NCI-H2107 (cell line): ENCODE measurements at places on chromosomes 11 and 22.

DNA sequence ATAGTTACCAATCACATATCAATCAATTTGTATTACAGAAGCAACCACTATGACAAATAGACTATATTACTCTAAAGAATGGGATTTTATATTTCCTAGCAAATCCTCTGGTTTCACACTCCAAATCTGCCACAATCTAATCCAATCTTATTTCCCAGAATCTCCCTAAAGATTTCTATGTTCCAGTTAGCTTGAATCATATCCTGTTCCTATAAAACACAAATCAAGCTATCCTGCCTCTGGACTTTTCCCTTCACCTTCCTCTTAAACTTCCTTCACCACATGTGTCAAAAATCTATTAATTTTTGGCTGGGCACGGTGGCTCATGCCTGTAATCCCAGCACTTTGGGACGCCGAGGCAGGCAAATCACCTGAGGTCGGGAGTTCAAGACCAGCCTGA is 50.0 kb downstream of the PIK3C2A start:
- DNase-seq: no peak

DNA sequence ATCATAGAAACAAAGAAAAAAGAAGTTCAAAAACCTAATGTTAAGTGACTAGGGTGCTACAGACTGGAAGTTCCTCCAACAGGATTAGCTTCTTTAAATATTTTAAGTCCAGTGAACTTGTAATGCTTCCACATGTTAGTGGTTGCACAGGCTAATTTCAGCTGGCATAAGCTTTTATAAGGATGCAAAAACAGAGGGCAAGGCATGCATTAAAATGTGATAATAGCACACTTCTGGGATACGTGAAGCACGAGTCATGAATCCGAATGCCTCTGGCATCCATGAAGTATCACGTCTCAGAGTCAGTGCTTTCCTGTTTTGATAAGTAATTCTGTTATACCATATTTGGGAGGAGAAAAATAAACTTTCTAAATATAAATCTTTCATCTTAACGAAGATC is 106.8 kb downstream of the DCDC1 start:
- DNase-seq: no peak

DNA sequence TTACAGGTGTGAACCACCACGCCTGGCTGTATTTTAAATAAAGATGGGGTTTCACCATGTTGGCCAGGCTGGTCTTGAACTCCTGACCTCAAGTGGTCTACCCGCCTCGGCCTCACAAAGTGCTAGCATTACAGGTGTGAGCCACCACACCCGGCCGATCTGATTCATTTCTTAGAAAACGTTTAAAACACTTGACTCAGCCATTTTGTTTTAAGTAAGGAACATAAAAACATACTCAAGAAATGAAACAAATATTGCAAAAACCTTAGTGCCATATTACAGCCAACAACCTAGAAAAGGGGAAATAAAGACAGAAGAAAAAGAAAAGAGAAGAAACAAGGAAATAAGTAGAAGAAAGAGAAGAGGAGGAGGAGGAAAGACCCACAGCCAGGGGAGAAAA is 17.4 kb downstream of the LRFN4 start:
- no peak for DNase-seq

- DNase-seq: no peak
Measured at GRCh38 chr11:47327949-47328348, 24.6 kb downstream of the MYBPC3 start.

DNA sequence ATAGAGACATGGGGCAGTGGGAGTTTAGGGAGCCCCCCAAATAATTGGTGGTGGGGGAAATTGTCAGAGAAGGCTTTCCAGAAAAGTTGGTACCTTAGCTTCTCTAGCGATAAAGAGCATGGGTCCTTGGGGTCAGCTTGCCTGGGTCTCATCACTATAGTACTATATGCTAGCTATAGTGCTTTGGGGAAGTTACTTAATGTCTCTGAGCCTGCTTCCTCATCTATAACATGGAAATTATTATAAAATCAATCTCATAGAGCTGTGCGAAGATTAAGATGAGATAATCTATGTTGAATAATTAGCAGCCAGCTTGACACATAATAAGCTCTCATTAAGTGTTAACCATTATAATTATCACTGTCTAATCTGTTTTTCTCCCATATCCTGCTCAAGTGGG is 41.2 kb downstream of the STIM1 start:
- no peak for DNase-seq

DNA sequence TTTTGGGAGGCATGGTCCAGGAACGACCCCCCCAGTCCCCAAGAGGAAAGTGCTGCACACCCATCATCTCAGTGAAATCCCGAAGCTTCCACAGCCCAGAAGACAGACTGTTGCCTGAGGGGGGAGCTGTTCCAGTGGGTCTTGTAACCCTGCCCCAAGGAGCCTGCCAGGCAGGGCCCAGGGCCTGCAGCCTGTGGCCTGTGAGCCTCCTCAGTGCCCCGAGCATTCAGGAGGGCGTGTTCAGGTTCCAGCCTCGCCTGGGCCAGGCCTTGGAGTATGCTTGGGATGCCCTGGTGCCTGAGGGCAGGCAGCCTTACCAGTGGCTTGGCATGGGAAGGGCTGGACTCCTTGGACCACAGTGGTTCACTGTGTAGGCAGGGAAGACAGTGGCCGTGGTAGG is 18.0 kb upstream of the CABP2 start:
- no peak for DNase-seq
